Heart left ventricle (tissue), 16 donors: ENCODE measurements at places on chromosomes 5 and 9. TPM values are rescaled to one million over a fixed set of nuclear protein-coding genes. Genes with fewer than 3 reads are reported as not detected.

Gene CYSTM1
- total RNA-seq = 58.1 TPM

Gene PCDHA1
- total RNA-seq = not detected

Gene PCDHA12
- 0.09 TPM for total RNA-seq

Gene EGFLAM
- total RNA-seq = 8.0 TPM

Gene IL13
- not detected for total RNA-seq
